ENCODE measurements at places on chromosomes 5 and 9.

DNA sequence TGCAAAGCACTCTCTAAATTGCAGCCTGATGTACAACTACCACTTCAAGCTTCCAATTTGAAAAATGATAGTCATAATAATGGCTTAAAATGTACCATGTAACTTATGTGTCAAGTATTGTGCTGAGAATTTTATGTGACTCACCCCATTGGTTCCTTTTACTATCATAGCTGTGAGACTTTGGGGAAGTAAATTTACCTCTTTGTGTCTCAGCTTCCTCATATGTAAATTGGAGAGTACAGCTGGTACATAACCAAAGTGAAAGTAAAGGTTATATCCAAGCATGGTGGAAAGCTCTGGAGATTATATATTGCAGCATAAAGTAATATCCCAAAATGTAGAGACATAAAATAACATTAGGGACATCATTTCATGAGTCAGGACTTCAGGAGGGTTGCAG lies 2200.4 kb upstream of the C9orf72 start:
- DNase-seq, result no peak

- no peak for DNase-seq
These were observed 173.0 kb downstream of the MAST4 start for GRCh38 chr5:66769030-66769733.

DNA sequence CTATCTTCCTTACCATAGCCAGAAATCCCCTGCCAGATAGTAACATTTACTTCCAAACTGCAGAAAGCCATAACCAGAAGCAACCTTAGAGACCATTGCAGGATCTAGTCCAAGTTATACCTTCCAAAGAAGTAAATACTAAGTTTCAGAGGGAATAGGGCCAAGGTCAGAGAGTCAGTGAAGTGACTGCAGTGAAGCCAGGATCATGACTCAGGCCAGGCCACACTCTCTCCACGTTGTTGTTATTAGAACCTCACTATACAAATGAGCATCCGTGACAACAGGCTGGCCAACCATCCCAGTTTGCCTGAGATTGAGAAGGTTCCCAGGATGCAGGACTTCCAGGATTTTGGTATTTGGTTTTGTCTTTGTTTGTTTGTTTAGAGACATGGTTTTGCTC lies 11.3 kb downstream of the ERAP1 start:
- DNase-seq, result no peak

- no peak for DNase-seq
These were observed 8.8 kb downstream of the MAPK9 start for GRCh38 chr5:180283026-180283615.

DNA sequence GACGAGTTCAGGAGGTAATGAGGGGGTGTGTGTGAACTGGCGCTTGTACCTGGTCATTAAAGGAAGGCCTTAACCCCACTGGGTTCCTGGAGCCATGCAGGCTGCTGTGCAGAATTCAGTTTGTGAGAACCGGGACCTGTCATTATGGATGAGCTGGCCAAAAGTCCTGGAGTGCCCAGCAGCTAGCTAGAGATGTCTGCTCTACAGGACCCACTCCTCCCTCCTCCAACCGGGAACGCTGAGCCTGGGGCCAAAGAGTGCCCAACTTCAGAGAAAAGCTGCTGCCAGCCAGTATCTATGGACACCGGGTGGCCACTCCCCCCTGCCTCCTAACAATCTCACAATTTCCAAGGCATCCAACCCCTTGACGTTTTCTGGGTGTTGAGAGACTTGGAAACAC lies 1.2 kb downstream of the ENTREP1 start:
- no peak for DNase-seq

GRCh38 chr5:140575309-140575708 lies 10.7 kb downstream of the SLC35A4 start:
- peak; percentile 78 for DNase-seq

DNA sequence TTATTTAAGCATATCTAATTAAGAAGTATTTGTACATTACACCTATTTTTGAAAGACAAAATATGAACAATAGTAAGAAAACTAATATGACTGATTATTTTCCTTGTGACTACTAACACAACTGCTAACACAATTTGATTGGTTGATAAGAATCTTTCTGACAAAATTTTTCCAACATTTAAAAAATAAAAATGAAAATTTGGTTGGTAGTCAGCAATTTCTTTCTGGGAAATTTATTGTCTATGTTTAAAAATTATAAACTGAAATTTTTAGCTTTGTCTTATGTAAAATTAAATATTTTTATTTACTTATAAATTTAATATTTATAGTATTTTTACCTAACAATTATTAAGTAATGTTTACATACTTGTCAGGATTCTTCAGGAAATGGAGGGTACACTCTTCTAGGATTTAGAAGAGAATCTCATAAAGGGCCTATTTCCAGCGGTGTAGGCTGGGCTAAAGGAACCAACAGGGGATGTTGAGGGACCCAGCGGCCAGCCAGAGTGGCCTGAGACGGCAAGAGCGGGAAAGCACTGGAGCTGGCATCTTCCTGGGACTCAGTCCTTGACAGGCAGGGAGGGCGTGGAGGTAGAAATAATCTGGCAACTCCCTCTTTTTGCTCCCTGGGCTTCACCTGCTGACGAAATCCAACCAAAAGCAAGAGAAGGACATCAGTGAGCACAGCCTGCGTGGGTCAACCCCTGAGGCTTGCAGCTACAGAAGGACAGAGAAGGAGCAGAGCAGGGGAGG lies 14.7 kb upstream of the FAM120A start:
- no peak for DNase-seq

DNA sequence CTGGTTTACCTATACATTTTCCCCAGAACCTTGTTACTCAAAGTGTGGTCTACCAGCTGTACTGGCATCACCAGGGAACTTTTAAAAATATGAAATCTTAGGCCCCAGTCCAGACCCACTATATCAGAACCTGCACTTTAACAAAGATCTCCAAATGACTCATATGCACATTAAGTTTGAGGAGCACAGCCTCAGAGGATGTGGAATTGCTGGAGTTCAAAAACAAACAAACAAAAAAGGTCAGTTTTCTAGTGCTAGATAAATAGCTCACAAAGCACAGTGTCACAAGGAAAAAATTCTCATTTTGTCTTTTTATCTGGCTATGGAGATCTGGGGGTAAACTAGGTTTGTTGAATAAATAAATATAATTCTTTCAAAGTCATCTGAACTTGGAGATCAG lies 68.9 kb upstream of the ANKRD55 start:
- DNase-seq, result no peak

DNA sequence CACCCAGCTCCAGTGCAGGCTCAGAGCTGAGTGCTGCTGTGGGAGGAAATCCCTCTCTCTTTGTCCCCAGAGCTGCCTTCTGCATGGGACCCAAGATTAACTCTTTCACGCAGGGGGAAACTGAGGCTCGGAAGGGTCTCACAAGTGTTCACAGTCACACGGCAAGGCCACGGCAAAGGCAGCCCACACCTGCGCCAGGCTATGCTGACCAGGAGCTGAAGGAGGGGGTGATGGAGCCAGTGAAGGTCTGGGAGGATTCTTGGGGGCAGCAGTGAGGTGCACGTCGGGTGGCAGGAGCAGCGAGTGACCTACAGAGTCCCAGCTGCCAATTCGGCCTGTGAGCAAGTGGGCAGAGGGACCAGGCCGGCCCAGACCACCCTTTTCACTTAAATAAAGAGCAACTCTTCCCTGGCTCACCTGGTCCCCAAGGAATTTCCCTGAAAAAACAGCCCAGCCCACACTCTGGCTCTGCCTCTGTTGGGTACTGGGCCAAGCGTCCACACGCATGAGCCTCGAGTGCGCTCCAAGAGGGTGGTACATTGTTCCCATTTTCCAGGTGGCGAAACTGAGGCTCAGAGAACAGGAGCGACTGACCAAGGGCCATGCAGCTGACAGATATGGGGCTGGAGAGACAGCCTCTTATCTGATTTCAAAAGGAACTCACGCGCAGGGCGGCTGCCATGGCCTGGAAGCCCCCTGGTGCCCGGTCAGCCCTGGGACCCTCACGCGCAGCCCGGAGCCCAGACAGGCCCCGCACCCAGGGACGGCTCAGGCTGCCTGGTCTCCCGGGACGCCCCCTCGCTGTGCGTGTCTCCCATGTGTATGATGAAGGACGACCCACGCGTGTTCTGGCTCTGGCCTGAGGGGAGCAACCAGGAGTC lies 28.2 kb downstream of the SARDH start:
- peak; percentile 55 for DNase-seq

DNA sequence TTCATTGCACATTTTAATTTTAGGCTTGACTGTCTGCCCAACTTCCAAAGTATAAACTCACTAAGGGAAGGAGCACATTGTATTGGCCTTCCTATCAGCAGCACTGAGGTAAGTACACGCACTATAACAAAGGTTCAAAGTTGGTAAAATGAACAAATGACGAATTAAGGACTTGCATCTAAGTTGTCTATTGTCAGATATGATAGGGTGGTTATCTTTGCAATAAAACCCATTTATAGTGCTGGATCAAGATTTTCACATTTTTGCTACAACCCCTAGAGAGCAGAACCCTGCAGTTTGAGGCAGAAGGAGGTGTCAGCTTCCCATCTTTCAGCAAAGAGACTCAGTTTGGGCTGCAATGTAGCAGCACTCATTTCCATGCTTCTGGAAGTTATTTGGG lies 5.1 kb downstream of the HOMER1 start:
- no peak for DNase-seq

DNA sequence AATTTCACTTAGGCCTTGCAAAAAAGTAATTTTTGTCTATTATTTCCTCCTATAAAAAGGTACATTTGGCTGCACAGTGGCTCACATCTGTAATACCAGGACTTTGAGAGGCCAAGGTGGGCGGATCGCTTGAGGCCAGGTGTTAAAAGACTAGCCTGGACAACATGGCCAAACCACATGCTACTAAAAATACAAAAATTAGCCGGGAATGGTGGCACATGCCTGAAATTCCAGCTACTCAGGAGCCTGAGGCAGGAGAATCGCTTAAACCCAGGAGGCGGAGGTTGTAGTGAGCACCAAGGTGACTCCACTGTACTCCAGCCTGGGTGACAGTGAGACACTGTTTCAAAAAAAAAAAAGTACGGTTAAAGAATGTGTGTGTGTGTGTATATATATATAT lies 15.7 kb downstream of the NUP155 start:
- DNase-seq, result no peak

DNA sequence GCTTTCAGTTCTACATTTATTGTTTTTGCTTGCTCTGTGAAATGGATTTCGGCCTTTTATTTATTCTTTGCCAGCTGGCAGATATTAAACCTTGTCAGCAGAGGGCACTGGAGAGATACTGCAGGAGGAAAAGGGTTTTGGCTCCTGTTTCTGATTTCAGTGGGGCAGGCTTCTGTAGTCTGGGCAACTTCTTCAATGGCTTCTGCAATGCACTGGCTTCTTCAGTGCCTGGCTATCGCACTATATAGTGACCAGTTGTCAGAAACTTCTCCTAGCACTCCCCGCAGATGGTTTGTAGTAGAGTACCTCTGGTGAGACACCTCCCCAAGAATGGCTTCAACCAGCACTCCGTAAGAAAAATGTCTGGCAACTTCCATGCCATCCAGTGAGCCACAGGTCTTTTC lies 3.2 kb upstream of the NFX1 start:
- no peak for DNase-seq

GRCh38 chr5:36820900-36821299 lies 55.7 kb upstream of the NIPBL start:
- no peak for DNase-seq

- no peak for DNase-seq
These were observed 10.6 kb upstream of the UBAP2 start for GRCh38 chr9:34059281-34059680.

DNA sequence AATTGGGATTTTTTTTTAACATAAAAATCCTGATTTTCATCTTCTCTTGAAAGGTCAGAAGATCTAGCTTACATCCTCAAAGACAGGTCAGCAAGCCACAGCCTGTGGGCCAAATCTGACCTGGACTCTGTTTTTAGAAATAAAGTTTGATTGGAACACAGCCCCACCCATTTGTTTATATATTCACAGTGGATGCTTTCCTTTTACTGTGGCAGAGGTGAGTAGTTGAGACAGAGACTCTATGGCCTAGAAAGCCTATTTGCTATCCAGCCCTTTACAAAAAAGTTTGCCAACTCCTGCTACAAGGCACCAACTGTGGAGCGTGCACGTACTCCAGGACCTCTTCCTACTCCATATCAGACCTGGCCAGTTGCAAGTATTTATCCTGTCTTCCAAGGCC lies 13.4 kb upstream of the CCNJL start:
- no peak for DNase-seq

- DNase-seq, result no peak
These were observed 60.1 kb downstream of the SEMA4D start for GRCh38 chr9:89437772-89438171.

DNA sequence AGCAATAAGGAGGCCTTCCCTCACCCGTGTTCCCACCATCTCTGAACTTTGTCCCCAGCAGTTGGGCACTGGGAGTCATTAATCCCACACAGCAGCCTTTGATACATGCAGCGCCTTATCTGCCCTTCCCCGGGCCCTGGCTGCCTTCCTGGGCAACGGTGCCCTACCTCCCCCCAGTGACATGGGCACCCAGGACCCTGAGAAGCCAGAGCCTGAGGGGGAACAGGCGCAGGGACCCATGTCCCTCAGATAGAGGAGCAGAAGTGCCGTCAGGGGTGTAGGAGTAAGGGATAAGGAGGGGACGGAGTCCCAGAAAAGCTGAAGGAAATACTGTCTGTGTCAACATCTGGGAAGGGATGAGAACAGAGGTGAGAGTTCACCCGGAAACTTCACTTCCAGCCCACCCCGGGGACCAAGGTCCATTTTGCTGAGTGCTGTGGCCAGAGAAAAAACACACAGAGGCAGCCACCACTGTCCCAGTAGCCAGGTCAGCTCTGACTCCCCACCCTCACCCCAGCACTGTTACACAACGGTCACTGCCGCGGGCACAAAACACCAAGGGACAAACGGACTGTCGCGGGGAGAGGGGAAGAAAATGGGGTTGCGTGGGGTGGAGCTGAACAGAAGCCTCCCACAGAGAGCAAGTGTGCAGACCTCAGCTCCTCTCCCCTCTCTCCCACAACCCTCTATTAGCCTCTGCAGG lies 3.8 kb downstream of the PCDH1 start:
- no peak for DNase-seq

DNA sequence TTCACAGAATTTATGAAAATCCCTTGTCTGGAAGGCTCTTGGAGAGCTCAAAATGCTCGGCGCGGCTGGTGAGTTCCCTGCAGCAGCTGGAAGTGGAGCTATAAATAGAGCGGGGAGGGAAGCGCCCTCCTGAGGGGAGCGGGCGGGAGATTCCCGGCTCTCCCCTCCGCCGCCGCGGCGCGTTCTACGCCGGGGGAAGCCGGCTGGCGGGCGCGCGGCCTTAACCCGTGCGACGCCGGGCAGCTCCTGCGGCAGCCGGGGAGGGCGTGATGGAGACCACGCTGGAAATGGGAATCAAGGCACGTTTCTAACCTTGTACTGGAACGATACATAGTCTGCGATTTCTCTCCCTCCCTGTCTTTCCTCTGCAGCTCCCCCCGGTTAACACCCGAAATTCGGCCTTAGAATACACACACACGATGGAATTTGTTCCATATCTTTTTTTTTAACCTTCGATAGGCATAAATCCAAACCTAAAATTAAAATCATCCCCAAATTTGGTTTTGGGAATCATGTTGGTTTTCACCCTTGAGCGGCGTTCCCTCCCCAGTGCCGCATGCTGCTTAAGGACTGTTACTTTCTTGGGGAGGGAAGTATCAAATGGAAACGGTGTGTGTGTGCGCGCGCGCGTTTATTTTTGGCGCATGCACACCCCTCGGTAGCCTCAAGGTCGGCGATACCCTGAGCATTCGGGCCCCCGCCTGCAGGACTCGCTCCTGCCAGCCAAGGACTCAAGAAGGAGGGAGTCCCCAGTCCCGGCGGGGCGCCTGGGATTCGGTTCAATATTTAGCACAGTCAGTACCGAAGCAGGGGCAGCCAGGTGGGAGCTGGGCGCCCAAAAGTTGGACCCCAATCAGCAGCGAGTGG lies 306.3 kb upstream of the KCNN2 start:
- DNase-seq, result no peak

Measured in sciatic nerve (tissue), 2 donors.